ENCODE measurements at places on chromosomes 11 and 22. TPM values are rescaled to one million over a fixed set of nuclear protein-coding genes. Genes with fewer than 3 reads are reported as not detected.

Gene SLC1A2
- total RNA-seq, result 0.44 TPM

DNA sequence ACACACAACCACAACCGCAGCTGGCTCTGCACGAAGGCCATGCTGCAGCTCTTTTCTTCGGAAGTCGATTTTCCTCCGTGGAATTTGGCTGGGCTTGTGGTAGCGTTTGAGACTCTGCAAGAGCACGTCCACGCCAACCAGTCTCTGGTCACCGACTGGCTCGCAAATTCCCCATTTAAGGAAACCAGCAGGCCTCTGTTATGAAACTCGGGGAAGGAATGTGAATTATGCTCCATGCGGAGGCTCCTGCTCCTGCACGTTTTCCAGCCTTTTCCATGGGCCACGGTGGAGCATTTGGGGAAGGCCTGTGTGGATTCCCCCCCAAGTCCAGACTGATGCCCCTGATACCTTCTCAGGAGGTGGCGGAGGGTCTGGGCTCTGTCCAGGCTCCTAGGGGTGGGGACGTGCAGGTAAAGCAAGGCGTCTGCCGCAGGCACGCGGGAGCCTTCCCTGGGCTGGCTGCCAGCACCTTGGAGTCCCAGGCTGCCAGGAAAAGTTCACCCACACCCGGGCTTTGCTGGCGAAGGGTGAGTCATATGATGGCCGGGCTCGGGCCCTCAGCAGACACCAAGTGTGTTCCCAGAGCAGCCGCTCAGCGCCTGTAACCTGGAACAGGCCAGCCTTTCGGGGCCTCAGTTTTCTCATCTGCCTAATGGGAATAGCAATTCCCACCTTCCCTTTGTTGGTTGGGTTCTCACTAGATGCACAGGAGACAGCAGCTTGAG lies 41.9 kb downstream of the LRP5 start:
- DNase-seq, result no peak

Gene BTBD18
- total RNA-seq, result not detected

DNA sequence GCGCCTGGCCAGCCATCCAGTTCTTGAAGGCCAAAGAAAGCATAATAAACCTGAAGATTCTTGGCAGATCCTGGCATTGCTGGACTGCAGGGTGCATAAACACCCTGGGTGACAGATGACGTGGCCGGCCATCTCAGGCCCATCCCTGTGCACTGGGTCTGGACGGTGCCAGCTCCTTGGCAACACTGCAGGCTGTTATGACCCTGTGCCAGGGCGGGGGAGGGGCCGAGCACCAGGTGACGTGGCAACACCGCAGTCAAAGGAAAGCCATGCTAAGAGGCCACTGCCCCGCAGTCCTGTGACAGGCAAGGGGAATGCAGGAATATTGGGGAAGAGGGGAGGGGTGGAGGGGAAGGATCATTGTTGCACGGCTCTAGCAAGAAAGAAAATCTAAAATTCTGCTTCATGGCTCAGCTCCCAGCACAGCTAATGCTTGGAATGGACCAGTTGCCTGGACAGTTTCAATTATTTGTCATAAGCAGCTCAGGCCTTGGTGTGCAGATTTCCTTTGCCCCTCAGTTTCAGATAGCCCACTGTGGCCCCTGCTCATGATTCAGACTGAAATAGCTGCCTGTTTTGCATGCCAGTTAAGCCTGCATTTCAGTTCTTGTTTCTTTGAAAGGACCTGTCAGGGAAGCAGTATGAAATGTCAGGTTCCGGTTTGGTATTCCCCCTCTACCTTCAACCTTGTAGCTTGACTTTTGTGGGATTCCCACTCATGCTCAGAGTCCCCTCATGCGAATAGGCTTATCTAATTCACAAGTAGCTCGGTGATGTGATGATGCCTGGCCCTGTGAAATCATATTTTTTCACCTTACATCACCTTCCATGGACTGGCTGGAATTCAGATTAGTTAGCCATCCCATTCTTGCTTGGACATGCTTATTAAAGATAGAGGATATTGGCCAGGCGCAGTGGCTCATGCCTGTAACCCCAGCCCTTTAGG lies 29.7 kb upstream of the DDX6 start:
- no peak for DNase-seq

Gene KCNQ1
- 3.1 TPM for total RNA-seq

Gene TRIM48
- not detected for total RNA-seq

DNA sequence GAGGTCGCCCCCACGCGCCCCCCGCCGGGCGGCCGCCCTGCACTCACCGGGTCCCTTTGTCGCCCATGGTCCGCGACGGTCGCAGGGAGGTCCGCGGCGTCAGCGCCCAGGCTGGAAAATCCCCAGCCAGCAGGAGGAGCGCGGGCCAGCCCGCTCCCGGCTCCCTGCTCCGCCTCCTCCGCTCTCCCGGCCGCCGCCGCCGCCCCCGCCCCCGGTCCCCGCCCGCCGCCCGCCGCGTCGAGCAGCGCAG lies at the start of gene ARRB1:
Gene ARRB1 (minus strand): TSS at position 121 of the 250 bp plus-strand sequence. CDS start 54 bp downstream, at position 67.
- DNase-seq, result no peak

Gene FOLH1
- total RNA-seq, result not detected

- DNase-seq, result no peak
Measured at GRCh38 chr11:75548595-75549272, 13.3 kb upstream of the SERPINH1 start.

- no peak for DNase-seq
Measured at GRCh38 chr11:12180257-12181205, 70.1 kb downstream of the MICAL2 start.

All from progenitor cell of endocrine pancreas (in vitro differentiated cells).